Tibial artery (tissue), 4 donors: ENCODE measurements at places on chromosomes 2 and 18.

GRCh38 chr2:144834998-144835633 lies 315.2 kb upstream of the ZEB2 start:
- DNase-seq, result no peak

DNA sequence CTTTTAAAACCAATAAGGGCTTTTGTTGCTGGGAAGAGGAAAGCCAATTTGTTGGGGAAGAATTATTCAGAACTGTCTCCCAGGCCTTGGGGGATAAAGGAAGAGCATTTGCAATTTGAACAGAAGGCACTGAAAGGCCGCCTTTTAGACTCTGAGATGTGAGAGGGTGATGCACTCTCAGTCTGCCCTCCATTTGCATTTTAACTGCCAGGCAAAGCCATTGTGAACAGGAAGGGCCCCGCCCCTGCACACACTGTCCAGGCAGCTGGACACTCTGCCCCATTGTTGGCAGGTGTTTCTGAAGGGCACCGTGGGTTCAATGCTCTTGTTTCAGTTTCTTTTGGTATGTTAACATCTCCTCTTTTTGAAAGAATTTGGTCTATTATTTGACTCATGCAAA lies 169.5 kb upstream of the COPS8 start:
- no peak for DNase-seq

- no peak for DNase-seq
Measured at GRCh38 chr2:121689356-121689755, 40.1 kb upstream of the CLASP1 start.

GRCh38 chr2:151049746-151050145 lies 211.9 kb downstream of the RBM43 start:
- DNase-seq, result no peak

GRCh38 chr18:59551902-59552635 lies 145.2 kb downstream of the CCBE1 start:
- DNase-seq, result no peak

- no peak for DNase-seq
Measured at GRCh38 chr18:75309564-75309963, 99.0 kb downstream of the TSHZ1 start.

DNA sequence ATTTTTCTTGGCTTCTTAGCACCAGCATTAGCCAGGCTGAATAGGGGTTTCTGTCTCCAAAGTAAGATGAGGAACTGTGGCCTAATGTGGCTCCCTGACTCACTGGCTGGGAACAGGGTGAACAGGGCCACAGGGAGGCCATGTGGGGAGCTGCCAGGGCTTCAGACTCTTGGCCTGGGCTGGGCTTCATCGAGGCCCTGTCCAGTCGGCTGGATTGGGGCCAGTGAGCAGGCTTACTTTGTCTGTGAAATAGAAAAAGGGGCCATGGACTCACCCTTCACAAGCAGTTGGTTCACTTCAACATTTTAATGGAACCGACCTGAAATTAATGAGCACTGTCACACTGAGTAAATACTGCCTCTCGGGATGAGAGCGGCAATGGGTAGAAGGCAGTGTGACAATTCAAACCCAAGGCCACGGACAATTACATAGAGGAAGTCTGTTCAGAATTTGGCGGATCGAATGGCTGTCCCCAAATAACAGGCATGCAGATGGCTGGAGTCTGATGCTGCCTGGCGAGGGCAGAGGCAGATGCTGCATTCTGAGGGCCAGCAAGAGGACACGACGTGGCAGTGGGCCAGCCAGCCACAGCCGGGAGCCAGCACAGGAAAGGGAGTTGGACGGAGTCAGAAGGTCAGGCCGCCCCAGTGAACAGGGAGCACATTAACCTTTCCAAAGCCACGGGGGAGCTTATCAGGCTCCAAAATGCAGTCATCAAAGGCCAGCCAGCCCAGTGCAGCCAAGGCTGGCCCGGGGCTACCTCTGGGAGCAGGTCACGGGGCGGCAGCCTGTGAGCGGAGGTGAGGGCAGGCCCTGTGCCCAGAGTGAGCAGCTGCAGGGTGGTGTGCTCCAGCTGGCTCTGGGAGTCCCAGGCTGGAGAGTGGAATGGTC lies 146.6 kb upstream of the REV1 start:
- peak; percentile 83 for DNase-seq

- no peak for DNase-seq
Measured at GRCh38 chr2:176405477-176405876, 136.2 kb downstream of the MTX2 start.

DNA sequence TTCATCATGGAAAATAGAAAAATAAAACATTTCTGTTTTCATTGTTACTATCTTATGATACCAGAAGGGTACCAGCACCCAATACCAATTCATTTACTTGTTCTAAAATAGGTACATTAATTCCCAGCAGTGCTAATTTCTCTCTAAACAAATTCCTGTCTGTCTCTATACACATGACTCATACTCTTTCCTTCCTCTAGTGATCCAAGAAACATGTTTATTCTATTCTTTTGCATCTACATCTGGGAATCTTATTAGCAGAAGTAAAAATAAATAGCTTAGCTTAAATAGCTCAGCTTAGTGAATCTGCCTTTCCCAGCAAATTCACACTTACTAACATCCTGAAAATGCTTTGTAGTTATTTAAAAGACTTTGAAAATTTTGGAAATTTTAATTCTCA lies 84.5 kb upstream of the MAPRE2 start:
- DNase-seq, result no peak

DNA sequence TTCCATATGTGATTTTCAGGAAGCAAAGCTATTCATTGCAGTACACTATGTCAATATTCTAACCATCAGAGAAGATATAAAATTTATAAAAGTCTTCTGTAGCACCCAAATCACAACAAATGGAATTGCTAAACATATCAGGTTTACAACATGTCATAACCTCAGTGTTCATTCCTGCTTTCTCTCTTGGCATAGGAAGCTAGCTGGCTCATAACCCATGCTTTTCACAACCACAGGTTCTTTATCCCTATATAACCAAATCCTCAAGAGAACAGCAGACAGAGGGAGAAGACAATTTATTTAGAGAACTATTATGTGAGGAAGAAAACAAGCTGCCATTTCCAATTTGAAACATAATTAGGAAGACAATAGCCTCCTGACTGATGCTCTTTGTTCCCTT lies 997.0 kb upstream of the ACVR2A start:
- no peak for DNase-seq

DNA sequence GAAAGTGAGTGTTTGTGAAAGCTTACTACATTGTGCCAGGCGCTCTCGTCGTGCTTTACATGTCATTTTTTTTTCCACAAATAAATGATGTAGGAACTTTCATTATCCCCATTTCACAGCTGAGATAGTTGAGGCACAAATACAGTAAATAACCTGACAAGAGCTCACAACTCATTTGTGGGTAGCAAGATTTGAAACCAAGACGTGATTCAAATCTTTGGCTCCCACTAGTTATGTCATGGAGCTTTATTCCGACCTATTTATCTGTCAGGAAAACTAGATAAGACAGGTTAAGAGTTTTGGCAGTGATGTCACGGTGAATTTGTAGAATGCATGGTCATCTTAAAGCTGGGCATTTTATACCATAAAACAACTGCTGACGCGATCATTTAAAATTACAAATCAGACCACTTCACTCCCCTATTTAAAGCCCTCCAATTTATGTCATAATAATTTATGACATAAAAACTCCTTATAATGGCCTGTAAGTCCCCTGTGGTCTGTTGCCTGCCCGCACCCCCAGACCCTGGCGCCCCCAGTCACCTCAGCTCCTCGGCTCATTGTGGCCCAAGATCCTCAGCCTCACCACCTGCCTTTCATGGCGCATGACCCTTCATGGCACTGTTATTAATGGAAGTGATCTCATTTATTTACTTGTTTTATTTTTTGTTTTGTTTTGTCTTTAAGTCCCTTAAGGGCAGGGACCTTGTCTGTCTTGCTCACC lies 678 bp upstream of the ZNF24 start:
- DNase-seq, result no peak

DNA sequence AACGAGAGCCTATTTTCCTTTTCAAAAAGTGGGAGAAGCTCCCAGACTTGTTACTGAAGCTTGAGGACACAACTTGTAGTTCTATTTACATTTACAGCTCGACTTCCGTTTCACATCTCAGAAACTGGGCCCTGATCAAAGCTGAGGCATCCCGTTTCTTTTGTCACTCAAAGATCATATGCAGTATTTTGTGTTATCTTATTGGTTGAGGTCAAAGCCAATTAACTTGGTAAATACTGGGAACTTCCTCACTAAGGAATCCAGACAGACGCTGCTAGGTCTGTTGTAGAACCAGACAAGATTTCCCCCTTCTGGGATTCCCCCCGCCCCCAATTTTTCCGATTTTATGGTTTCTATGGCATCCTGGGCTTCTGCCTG lies 50.3 kb downstream of the TSN start:
- no peak for DNase-seq

DNA sequence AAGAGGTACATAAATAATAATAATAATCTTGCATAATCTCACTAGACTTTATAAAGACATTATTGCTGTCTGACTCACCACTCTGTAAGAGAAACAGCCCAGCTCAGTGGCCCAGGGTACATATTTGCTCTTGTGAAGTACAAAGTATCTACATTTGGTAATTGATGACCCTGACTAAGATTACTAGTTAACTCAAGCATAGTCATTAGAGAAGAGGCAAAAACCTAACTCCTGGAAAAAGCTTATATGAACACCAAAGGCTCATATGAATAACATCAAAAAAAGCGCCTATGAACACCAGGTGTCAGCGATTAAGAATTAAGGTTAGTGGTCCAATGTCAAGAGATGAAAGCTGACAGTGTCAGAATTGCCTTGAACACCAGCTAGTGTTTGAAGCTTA lies 38.4 kb downstream of the RAD51AP2 start:
- no peak for DNase-seq

GRCh38 chr2:165382362-165382761 lies 87.1 kb upstream of the CSRNP3 start:
- no peak for DNase-seq

DNA sequence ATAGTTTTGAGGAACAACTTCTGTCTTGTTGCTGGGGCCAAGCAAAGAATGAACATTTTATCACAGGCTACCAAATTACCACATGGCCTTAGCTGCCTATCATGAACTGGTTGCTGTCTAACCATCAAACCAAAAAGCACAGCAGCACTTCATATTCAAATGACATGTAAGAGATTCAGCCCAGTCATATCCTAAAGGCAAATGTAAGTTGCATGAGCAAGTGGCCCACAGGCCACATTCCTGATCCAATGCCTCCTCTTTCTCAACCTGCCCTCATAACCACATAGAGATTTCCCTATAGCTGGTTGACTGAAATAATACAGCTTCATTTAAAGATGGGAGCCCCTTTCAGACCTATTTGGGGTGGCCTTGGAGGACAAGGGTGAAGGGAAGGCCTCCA lies 572.3 kb downstream of the IRS1 start:
- no peak for DNase-seq

GRCh38 chr2:158253170-158253569 lies 151.5 kb downstream of the UPP2 start:
- no peak for DNase-seq

GRCh38 chr18:52222211-52222610 lies 117.8 kb upstream of the DCC start:
- DNase-seq, result no peak

GRCh38 chr18:75344615-75345014 lies 82.9 kb downstream of the SMIM21 start:
- DNase-seq, result no peak

GRCh38 chr18:54772056-54772455 lies 56.2 kb upstream of the RAB27B start:
- DNase-seq, result no peak

DNA sequence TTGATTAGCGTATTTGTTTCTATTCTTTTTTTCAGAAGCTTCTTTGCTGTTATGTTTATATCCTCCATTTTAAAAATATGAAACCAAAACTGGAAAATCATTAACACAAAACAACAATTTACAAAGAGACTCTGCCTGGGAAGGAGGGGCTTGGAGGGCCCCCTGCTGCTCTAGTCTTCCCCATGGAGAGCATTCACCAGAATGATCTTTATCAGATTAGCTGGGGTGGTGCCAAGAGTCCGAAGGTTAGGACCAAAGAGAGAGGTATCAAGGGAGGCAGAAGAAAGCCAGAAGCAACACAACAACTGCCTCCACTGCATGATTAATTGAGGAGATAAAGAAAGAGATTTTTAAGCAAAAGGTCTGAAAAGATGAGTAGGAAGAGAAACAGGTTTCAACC lies 218.6 kb downstream of the IRS1 start:
- DNase-seq, result no peak

- DNase-seq, result no peak
Measured at GRCh38 chr2:106054321-106054720, 139.8 kb downstream of the UXS1 start.

DNA sequence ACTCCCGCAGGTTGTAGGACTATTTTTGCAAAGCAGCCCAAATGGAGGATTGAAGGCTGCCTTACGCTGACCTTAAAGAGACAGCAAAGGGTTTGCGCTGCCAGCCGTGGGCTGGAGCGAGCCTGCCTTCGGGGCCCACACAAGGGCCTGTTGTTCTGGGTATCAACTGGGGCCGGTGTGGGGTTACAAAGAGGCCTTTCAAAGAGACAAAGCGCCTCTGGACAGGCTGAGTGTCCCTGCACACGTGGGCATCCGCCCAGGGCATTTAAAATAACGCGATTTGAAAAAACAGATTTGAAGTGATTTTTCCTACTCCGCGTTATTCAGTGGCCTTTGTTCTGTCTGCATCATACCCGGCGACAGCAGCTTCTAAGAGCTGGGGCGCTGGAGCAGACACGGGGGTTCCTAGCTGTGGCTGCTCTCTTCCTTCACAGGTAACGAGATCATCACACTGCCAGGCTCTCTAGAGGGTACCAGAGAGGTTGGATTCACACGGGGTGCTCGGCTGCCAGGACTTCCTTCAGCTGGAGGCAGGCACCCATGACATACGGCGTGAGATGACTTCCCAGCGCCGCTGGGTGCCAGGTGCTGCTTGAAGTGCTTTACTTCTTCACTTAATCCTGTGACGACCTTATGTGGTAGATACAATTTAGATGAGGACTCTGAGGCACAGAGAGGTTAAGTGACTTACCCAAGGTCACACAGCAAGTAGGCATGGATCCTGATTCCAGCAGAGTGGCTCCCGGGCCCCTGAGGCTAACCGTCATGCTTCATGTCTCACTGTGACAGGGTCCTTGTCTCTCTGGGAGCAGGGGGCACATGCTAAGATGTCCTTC lies 32.2 kb downstream of the MAL start:
- DNase-seq, result peak; percentile 5

DNA sequence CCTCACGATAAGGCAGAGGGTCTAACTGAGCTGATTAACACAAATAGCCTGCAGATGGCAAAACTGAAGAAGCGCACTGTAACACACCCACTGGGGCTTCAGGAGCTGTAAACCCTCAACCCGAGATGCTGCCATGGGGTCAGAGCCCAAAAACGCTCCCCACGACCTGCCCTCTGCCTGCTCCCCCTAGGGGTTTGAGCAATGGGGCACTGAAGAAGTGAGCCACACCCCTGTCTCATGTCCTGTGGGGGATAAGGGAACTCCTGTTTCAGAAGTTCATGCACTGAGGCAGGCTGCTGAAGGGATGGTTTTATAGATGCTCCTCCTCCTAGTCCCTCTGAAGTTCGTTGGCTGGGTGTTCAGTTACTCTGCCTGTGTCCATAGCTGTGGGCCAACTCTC lies 105.9 kb upstream of the CELF4 start:
- no peak for DNase-seq

GRCh38 chr2:48755473-48755872 lies at the start of gene LHCGR:
TSS of gene LHCGR (minus strand) at chr2:48755724. CDS start at chr2:48755671, 53 bp downstream.
- no peak for DNase-seq
